ENCODE measurements at places on chromosomes 5 and 9.

- DNase-seq: peak; percentile 62
Measured at GRCh38 chr9:132412089-132412488, 2.1 kb downstream of the CFAP77 start.

GRCh38 chr5:36355516-36355915, 53.8 kb upstream of the RANBP3L start:
- no peak for DNase-seq

DNA sequence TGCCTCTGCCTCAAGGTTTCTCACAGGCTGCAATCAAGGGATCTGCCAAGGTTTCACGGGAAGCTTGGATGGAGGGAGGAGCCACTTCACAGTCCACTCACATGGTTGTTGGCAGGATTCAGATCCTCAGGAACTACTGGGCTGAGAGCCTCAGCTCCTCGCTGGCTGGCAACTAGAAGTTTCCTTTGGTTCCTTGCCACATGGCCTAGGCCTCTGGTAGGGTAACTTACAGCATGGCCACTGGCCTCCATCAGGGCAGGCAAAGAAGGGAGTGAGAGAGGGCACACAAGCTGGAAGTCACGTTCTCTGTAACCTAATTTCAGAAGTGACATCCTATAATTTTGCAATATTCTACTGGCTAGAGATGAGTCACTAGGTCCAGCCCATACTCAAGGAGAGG, 32.2 kb downstream of the SPOCK1 start:
- DNase-seq: no peak

DNA sequence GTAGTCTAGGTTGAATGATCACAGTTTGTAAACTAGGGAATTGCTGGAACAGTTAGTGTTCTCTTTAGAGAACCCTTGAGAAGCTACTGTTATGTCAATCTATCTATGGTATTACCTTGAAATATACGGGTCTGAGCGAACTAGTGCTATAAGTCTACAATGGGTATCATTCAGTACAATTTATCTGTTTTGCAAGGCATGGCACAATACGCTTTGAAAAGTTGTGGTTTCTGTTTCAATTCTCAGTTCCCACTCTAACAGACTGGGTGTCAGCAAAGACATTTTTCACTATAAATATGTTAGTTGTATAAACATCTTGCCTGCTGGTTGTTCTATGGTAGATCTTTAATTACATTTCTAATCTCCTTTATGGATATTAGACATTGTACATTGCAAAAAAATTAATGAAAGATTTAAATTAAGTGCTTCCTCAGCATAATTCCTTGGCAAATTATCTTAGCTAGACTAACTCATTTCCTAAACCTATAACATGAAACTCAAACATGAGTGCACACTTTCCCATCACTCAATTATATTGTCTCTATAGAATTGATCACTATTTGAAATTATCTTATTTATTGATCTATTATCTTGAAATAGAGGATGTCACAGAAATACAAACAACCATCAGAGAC, 24.9 kb upstream of the SLCO6A1 start:
- no peak for DNase-seq

GRCh38 chr9:128055344-128056040, 11.6 kb downstream of the NAIF1 start:
- no peak for DNase-seq

DNA sequence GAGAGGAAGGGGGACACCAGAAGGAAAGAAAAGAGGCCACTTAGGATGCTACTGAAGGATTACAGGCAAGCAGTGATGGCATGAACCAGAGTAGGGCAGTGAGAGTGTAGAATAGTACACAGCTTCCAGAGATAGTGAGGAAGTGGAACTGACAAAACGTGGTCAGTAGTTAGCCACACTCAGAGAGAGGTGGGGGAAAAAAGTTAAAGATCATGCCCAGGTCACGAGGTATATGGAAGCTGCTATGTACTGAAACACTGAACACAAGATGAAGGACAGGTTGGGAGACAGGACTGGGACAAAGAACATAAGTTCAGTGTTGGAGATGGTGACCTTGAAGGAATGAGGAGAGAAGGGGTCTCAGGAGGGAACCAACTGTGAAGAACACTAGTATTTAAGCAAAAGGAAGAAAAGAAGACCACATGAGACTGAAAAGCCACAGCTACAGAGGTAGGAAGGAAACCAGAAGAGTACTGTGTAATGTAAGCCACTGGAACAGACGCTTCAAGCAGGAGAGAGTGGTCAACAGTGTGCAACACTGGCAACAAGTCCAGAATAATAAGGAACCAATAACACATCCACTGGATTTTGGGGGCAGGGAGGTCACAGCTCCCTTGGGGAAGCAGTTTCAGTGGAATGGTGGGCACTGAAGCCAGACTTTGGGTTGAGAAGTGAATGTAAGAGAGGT, 45.5 kb downstream of the ELL2 start:
- DNase-seq: peak; percentile 46

DNA sequence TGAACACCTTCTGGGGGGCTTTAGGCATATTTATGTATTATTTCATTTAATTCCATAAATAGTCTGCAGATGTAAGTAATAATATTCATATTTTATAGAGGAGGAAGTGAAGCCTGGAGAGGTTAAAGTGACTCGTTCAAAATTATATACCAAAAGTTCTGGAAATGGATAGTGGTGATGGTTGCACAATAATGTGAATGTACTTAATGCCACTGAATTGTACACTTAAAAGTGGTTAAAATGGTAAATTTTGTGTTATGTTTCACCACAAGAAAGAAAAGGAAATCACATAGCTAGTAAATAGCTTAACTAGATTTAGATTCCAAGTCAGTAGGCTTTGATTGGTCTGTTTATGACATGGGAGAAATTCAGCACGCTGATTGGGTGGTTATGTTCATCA, 13.0 kb upstream of the TMEFF1 start:
- DNase-seq: no peak

DNA sequence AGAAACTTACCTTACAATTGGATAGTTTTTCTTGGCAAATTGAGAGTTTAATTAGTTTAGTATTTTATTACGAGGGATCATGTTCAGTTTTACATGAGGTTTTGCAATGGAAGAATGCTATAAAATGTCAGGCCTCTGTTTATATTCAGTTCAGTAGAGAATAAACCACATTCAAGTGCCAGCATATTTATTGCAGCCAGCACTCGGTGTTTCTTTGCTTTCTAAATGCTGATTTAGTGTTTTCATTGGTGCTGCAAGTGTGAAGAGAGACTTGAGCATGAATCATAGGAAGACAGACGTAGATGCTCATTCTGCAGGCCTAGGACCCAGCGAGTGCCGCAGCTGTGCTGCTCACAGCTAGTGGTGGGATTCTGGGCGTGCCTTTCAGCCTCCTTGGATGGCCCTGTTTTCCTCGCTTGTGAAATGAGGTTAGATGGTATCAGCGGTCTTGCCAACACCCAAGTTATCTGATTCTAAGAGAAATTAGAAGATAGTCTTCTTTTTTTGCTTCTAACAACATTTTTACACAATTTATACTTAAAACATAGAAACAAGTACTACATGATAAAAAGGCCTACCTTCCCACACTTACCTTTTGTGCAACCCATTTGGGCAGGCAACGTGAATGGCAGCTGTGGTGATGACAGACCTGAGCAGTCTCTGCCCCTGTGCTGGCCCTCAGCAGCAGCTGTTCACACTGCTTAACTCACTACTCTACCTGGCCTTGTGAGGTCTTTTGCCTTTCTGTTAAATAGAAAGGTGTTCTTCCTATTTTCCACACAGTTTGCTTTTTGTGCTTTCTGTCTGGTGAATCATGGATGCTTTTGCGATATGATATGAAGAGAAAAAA, 26.8 kb upstream of the TNFAIP8 start:
- DNase-seq: peak; percentile 83

- DNase-seq: peak; percentile 45
Measured at GRCh38 chr5:175658299-175659145, 651 bp downstream of the HRH2 start.

DNA sequence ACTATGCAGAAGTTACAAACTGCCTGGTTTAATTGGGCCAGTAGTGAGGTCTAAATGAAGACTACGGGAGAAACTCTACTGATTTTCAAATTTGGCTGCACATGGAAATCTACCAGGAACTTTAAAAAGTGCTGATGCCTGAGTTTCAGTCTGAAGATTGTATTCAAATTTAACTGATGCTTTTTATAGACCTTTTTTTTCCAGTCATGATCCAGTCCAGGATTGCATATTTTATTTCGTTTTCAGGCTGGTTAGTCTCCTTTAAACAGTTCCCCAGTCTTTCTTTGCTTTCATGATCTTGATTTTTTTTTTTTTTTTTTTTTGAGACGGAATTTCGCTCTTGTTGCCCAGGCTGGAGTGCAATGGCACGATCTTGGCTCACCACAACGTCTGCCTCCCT, 23.7 kb upstream of the SPZ1 start:
- no peak for DNase-seq

DNA sequence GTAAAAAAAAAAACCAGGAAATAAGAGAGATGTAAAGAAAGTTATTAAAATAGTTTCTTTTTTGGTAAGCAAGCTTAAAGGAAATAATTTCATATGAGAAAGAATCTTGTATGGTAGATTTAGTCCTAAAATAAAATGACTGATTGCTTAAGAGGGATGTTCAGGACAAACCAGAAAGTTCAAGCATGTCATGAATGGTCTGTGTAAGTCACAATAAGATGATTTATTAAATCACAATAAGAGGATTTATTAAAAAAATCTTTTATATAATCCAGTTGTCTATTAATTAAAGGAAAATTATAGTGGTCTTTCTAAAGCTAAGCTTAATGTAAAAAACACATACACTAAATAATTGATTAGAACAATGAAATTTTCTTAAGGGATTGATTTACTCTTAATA, 91.8 kb upstream of the OR13F1 start:
- DNase-seq: no peak

DNA sequence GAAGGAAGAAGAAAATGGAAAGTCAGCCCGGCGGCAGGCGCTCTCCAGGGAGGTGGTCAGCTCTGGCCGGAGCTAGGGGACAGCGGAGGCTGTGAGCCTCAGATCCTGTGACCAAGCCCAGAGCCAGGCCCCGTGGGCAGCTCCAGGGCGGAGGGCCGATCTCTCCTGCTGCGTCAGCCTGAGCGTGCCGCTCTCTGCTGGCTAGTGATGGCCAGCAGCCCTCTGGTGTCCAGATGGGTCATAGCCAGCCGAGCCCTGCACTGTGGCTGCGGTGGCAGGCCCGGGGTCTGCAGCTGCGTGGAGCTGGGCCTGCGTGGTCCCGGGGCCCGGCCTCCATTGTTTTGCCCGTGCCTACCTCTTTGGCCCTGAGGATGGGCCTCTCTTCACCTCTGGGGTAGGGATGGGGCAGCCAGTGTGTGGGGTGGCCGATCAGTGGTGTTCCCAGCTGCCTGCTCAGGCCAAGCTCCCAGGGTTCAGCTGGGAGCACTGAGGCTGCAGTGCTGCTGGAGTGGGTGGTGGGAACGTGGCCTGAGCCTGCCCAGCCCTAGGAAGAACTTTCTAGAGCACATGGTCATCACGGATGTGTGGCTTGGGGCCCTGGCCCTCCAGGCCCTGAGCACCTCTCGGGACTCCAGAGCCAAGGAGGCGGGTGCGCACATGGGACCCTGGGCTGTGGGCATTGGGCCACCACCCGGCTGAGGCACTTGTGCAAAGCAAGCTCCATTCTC, 17.1 kb upstream of the NRARP start:
- DNase-seq: no peak

- DNase-seq: no peak
Measured at GRCh38 chr5:149781612-149782011, 51.5 kb downstream of the PPARGC1B start.

- no peak for DNase-seq
Measured at GRCh38 chr9:7370381-7370780, 429.2 kb downstream of the DMAC1 start.

- no peak for DNase-seq
Measured at GRCh38 chr5:66830636-66831035, 234.4 kb downstream of the MAST4 start.

GRCh38 chr9:91001146-91001611, 199.6 kb downstream of the SYK start:
- no peak for DNase-seq

- DNase-seq: no peak
Measured at GRCh38 chr9:107112707-107113243, 170.3 kb upstream of the RAD23B start.

DNA sequence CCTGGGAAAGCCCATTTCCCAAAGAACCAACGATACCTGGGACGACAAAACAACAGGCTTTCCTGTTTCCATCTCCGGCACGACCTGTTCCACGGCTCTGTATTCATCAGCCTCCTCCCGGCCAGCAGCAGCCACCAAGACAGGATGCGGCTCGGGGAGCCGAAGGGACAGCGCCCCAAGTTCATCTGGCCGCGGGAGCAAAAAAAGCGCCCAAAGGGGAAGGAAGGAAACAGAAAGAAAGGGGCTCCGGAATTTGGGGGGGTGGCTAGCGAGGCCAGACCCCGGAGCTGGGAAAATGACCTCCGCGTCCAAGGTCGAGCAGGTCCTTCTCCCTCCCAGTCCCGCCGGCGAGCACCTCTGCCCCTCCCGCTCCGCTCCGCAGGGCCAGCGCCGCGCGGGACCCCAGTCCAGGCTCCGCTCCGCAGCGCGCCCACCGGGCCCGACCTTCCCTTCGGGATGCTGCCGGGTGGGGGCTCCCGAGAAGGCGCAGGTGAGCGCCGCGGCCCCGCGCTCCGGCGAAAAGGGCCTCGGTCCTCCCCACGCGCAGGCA, 608 bp downstream of the ELOVL7 start:
- no peak for DNase-seq

- no peak for DNase-seq
Measured at GRCh38 chr9:104980039-104980654, 52.2 kb upstream of the ABCA1 start.

- no peak for DNase-seq
Measured at GRCh38 chr5:112758676-112759075, 21.0 kb downstream of the APC start.

DNA sequence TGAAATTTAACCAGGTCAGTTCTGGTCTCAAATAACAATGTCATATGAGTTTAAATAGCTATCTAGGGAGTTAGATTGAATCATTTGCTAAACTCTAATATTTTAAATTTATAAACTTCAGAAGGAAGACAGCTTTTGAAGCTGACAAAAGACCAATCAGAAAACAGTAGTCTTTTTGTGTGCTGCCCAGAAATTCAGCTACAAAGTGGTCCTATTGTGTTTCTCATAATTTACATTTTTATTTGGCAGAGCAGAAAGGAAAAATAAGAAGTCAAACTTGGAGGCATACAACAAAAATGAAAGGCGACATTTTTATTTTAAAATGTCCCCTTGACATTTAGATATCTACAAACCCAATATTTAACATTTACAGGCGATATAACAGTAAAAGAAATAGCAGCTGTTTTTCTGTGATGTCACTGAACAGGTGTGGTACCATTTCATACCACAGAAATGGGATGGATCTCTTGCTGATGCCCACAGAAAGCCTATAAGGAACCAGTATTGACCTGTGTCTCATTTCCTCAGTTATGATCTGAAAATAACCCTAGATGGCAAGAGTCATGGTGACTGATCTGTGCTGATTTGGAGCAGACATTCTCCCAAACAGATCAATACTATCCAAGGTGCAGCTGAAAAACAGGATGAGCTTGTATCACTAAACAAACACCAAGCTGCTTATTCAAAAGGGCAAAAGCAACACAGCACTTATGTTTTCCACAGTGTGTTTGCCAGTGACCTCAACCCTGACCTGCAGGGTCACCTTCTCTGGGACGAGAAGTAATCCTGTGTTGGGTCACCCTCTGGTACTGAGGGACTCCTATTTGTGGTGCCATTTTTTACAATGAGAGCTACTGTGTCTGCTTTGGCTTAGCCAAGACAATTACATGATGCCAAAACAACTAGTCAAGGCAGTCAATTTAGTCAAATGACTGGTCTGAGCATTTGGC, 3.6 kb upstream of the FST start:
- no peak for DNase-seq

Measured in activated CD8-positive, alpha-beta memory T cell treated with anti-CD3 and anti-CD28 coated beads, Interleukin-2, amount 10 ng/mL, durations not matched to agents 7 days and 5 days (primary cell).